ENCODE measurements at places on chromosomes 4 and X.
A peak's percentile ranks its signal among the peaks of the same experiment; 100 is the strongest.

DNA sequence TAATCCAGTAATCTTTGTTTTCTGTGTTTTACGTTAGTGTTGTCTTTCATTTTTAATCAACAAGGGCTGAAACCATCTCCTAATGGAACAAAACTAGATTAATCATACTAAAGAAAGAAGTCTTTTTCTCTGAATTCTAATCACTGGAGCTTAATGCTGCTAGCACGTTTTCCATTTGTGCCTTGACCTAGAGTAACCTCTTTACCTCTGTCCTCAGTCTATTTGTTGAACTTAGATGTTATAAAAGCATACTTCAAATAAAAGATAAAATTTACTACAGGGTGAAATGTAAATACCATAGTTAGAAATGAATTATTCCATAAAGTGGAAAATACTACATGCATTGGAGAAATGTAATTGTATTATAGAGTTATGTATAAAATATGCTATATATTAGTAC, 207.1 kb downstream of the NKX6-1 start:
- DNase-seq, result no peak

GRCh38 chr4:79185526-79186045, 140.3 kb downstream of the NAA11 start:
- DNase-seq, result no peak

DNA sequence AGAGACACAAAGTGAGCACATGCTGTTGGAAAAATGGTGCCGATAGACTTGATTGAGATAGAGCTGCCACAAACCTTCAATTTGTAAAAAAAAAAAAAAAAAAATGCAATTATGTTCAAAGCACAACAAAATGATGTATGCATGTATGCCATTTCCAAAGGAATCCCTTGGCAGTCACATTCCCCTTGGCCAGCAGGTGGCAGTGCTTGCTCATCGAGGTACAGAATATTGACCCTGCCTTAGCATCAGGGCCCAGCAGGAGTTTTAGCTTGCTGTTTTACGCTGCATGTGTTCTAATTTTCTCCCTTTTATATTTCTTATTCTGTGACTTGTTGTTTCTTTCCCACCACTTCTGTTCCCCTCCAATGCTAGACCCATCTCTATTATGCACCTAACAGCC, 34.5 kb upstream of the CYBB start:
- peak; percentile 56 for DNase-seq

GRCh38 chrX:11530621-11531020, 135.1 kb downstream of the ARHGAP6 start:
- no peak for DNase-seq

DNA sequence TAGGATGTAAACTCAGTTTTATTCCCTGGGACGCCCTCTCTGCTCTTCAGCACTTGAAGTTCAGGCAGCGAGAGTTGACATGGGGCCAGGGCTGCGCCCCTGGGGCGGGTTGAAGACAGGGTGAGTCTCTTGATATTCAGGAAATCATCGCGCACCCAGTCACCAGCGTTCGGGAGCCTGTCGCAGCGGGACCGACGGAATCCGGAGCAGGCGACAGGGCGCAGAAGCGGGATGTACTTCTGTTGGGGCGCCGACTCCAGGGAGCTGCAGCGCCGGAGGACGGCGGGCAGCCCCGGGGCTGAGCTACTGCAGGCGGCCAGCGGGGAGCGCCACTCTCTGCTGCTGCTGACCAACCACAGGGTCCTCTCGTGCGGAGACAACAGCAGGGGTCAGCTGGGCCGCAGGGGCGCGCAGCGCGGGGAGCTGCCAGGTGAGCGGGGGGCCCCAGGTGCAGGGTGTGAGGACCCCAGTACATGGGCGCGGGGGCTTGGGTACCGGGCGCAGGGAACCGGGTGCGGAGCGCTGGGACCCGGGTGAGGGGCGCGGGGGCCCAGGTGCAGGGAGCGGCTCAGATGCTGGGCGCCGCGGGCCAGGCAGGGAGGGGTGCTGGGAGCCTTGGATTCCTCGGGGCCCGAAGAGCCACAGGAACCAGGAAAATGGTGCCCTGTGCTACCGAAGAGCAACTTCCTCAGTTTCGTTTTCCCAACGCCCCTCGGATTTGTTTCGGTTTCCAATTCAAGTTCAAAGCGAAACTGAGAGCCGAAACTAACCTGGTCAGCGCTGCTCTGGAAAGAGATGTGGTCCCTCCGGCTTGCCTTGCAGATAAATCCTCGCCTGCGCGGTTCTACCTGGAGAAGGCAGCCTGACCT, at the start of gene HERC6:
Gene HERC6 (plus strand): TSS at position 162 of the 869 bp plus-strand sequence. CDS start 70 bp downstream, at position 232.
- DNase-seq, result peak; percentile 81

DNA sequence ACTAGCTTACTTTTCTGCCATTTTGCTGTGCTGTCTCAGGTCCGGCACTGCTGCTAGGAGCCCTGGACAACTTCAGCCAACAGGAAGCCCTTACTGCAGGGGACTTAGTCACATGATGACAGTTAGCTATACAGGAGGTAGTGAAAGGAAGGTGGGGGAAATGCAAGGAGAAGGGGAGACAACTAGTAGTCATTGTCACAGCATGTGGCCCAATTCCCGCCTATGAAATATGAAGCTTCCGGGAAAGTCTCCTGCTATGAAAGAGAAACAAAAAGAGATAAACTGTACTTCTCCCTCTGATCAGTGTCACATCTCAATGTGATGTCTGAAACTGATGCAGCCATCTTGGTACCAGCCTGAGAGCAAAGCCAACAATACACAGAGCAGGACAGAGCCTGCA, 71.6 kb downstream of the AMELX start:
- no peak for DNase-seq

DNA sequence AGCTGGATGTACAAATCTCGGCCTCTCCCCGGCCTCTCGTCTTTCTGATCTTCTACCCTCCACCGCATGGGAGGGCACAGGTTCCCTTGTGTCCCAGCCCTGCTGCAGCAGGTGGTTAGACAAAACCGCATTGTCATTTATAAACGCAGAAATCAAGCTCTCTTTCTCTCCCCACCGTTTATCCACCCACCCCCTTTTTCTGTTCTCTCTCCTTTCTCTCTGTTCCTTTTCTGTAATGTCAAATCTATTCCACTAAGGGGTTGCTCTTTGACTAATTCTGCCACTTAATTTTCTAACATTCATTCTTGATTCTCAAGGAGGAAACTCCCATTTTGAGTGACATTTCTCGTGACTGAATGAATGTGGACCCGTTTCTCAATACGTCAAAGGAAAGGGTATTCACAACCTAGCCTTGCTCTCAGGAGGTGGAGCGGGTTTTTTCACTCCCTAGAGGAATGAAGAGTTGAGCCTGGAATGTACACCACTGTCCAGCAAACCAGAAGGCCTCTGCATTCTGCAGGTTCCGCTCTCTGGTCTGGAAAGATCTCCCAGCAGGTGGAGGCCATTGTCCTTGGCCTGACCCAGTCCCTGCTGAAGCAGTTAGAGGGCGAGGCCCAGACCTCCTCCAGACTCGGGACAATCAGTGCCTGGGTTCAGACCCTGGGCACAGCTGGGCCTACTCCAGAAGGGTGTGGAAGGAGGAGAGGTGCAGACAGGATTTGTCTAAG, 70.9 kb upstream of the ENPP6 start:
- no peak for DNase-seq

DNA sequence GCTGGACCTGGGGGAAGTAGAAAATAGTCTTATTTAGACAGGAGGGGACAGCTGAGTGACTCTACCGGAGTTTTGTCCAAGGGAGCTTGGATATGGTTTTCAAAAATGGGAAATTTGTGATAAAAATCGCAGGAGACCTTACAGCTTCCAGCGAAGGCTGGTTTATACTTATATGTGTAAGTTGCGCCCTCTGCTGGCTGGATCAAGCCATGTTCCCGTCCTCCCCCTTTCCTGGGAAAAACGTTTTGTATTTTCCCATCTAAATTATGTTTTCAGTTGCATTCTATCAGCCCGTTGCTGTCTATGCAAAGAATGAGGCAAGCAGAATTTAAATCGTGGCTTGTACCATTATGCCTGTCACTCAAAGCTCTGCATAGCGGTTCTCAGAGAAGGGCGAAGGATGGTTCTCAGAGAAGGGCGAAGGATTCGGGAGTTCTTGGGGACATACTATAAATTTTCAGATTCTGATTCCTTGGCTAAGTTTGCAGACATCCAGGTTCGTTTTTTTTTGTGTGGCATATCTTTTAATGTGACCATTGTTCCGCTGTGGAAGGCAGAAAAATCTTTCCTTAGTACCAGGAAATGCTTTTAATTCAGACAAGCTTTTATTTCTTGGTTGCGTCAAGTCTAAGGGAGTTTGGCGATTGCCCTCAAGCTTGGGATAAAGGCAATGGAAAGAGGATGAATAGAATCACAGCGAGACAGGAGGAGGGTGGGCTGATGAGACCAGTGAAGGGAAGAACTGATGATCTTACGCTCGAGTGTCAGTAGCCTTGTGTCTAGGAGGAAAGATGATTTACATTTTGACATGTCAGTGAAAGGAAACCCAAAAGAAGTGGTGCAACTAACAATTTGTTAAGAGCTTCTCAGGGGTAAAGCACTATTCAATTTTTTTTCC, 128.5 kb upstream of the ARX start:
- DNase-seq, result peak; percentile 65

DNA sequence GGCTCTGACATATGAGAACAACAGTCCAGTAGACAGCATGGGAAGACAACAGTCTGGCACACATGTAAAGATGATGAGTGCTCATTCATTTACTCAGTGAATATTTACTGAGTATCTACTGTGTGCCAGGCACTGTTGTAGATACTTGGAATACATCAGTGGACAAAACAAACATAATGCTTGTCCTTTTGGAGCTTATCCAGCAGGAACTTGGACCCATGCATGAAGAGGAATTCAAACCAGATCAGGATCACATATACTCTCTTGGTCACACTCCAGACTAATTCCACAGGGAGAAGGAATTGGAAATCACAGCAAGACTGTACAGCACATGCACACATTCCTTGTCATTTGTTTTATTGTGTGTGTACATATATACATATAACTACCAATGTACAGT, 217.6 kb upstream of the TTC29 start:
- no peak for DNase-seq

DNA sequence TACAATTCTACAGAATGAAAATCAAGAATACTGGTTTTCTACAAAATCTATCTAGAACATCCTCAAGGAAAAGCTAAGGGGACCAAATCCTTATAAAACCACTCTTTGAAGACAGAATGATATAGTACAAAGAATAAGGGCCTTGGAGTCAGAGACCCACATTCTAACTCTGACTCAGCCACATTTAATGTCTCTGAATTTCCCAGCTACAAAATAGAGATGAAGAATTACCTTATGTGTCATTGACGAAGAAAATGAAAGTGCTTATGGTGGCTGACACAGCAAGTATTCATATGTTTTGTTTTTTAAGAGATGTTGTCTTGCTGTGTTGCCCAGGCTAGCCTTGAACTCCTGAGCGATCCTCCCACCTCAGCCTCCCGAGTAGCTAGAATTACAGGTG, 35.9 kb upstream of the CXorf38 start:
- no peak for DNase-seq

DNA sequence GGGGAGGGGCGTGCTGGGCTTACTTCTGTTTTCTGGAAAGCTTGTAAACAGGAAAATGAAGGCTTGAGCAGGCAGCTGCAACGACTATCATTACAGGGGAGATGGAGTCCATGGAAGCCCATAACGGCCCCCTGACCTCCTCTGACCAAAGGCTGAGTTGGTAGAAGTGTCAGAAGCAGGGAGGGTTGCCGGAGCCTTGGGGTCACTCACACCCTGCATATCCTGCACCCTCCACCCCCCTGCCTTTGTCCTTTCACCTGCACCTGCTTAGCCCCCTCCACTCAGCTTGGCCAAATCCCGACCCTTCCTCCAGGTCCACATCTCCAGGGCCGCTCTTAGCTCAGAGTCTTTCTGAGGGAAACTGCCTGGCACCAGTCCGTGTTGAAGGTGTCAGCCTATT, 12.5 kb upstream of the MSX1 start:
- no peak for DNase-seq

GRCh38 chr4:16846540-16847117, 51.8 kb downstream of the LDB2 start:
- no peak for DNase-seq

GRCh38 chrX:82087699-82088098, 885.8 kb downstream of the SH3BGRL start:
- peak; percentile 19 for DNase-seq

DNA sequence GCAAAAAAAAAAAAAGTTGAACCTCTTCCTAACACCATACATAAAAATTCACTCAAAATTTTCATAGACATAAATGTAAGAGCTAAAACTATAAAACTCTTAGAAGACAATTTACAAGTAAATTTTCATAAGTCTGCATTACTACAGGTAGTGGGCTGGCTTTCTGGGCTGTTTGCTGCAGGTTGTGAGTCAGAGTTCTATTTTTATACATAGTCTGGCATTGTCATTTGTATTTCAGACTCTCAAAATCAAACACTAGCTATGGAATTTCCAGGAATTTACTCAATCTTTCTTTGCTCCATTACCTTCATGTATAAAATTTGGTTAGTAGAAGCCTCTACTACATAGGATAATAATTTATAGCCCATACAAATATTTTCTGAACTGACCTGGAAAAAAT, 227.2 kb downstream of the COX18 start:
- DNase-seq, result no peak

DNA sequence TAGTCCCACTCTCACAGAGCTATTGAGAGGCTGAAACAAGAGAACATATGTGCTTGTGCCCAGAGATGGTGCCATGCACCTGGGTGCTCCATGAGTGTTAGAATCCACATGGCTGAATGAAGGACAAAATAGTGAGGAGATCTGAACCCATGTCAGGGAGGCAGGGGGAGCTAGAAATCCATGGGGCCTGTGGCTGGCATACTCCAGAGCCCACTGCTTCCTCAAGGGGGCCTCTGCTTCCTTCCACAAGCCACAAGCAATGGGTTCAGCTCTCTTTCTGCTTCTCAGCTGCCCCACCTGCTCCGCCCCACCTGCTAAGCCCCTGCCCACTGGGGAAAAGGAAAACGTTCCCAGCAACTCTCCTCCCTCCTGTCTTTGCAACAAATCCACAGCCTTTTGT, 46.1 kb downstream of the PJA1 start:
- DNase-seq, result no peak

DNA sequence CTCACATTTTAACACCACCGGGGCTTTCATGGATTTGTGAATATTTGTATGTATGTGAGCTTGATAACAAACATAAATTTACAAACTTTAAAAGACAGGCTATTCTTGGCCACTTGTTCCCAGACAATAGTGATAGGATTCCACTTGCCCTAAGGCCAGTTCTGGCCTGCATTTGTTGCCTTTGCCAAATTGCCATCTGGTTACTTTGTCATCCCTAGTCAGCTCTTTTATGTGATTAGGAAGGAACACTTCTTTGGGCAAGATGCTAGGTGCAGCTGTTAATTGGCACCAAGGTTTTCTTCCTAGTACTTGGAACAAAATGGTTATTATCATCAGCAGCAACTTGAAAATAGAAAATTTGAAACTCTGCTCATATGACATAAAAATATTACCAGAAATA, 63.3 kb downstream of the CCSER1 start:
- no peak for DNase-seq

GRCh38 chr4:184300816-184301215, 83.1 kb upstream of the ENPP6 start:
- no peak for DNase-seq

- no peak for DNase-seq
These were observed 14.2 kb downstream of the TAB3 start for GRCh38 chrX:30874851-30875250.

- DNase-seq, result no peak
These were observed at the start of gene KCNIP4 for GRCh38 chr4:21948347-21949072. Gene KCNIP4 (minus strand): TSS chr4:21948772.

- DNase-seq, result peak; percentile 28
These were observed 2.5 kb upstream of the BRWD3 start for GRCh38 chrX:80812176-80812575.

GRCh38 chr4:40552536-40552935, 77.1 kb downstream of the RBM47 start:
- DNase-seq, result no peak

Data from tibial artery (tissue), 4 donors.